ENCODE measurements at places on chromosomes 7 and 10. TPM values are rescaled to one million over a fixed set of nuclear protein-coding genes. Genes with fewer than 3 reads are reported as not detected.

RABGEF1 gene
- total RNA-seq = 38.6 TPM

ZNF438 gene
- total RNA-seq = 15.3 TPM

- no peak for DNase-seq
Observed at GRCh38 chr10:1454951-1455350, 282.4 kb downstream of the ADARB2 start.

DNA sequence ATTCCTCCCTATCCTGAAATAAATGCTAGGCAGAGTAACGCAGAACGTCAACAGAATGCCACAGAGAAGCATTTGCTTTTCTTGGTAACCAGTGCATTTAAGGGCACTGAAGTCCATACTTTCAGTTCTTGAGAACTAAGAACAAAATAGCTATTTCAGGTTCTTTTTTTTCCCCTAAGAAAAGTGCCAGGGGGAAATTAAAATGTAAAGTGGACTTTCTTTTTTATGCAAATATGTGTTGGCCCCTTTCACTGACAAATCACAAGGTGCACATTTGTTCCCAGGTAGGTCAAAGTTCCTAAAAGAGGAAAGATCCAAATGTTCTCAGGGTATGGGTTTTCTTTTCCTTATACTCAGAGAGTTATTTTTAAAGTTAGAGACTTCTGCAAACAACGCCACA is 151.5 kb downstream of the HPSE2 start:
- no peak for DNase-seq

- no peak for DNase-seq
Observed at GRCh38 chr10:65365878-65366277, 1560.0 kb upstream of the LRRTM3 start.

- no peak for DNase-seq
Observed at GRCh38 chr10:126252884-126253610, 135.2 kb downstream of the ADAM12 start.

DNA sequence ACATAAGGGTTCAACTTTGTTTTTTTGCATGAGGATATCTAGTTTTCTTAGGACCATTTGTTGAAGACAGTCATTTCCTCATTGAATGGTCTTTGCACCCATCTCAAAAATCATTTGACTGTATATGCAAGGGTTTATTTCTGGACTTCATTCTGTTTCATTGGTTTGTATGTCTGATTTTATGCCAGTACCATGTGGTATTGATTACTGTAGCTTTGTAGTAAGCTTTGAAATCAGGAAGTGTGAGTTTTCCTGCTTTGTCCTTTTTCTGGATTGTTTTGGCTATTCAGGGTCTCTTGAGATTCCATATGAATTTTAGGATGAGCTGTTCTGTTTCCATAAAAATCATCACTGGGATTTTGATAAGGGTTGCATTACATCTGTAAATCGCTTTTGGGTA is 63.9 kb downstream of the SND1 start:
- DNase-seq = no peak

Data from sciatic nerve (tissue), 2 donors.